ENCODE measurements at places on chromosomes 1 and 21.

GRCh38 chr1:43936431-43937151 lies 3.0 kb downstream of the ARTN start:
- no peak for DNase-seq

DNA sequence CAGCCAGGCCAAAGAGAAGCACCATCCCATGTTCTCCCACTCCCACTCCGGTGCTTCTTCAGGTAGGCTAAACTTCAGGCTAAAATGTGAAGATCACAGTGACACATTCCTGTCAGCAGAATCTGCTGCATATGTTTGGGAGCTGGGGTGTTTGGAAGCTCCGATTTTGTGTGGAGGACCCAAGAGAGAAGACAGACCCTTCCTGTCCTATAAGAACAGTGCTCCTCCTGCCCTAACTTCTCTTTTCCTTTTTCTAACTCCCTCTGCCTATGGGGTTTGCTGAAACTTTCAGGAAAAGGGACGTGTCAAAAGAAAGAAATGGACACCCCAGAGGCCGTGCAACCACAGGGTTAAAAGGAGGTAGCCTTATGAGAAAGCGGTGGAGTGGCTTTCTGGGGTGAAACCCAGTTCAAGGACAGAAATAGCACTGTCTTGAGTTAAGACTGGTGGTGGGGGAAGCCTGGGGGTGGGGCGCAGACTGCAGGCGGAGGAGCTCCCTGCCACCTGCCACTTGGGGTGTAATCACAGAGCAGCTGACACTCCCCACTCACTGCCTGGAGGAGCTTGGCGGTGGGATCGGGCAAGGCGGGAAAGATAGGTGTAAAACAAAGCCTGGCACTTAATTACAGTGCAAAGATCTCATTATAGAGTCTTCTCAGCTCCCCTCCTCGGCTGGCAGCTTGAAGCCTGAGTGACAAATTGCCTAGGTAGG lies 645 bp upstream of the TLR5 start:
- DNase-seq, result no peak

DNA sequence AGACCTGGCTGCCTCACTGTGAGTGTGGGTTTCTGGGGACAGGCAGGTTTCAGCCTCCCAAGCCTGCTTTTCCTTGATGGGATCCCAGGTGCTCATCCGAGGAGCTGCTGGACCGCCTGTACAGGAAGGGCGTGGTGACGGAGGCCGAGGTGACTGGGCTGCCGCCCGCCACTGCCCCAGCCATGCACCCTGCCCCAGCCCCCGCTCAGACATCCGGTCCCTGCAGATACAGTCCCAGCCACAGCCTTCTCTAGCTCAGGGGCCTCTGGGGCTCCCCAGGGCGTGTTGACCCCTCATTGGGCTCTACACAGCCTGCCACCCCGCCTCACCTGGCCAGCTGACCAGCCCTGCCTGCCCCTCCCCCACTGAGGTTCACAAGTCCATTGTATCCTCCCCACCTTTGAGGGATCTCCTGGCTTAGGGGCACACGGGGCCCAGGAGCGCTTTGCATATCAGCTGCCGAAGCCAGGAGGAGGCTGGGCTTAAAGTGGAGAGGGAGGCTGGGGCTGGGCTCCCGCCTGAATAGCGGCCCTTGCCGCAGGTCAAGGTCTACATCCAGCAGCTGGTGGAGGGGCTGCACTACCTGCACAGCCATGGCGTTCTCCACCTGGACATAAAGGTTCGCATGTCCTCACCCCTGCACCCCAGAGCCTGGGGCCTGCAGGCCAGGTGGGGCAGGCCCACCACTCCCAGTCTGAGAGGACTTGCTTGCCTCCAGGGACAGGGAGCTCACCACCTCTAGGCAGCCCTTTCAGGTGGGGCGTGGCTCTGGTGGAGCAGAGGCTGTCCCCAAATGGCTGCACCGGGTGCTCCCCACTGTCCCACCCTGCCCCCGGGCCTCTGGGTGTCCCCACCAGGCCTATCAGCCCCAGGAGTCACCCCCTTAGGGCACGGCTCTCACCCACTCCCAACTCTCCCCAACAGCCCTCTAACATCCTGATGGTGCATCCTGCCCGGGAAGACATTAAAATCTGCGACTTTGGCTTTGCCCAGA lies 38.5 kb downstream of the TRIM11 start:
- no peak for DNase-seq

DNA sequence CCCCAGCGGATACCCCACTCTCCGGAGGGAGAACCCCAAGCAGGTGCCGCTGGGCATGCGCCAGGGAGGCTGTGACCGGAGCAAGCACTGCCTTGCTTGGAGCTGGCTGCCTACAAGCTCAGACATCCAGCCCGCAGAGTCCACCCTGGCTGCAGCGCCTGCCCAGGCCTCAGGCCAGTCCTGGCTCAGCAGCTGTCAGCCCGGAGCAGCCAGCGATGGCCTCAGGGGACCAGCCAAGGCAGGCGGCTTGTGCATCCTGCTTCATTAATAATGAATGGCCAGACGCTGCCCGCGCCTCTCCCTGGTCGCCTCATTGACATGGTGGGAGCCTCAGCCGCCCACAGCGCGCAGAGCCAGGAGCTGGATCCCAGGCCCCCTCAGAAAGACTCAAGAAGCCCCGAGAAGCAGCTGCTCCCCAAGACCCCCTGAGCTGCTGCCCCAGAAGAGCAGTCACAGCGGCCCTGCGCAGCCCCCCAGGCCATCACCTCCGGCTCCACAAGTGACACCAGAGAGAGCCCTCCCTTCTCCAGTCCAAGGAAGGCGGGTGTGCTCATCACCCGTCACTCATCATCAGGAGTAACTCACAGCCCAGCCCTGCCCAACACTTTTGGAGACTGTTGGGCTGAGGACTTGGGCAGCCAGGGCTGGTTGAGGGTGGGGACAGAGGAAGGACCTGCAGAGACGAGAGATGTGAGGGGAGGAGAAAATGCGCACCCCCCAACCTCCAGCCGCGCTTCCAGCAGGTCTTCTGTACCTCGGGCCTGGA lies 19.6 kb downstream of the KCNAB2 start:
- no peak for DNase-seq

- no peak for DNase-seq
These were observed 57.8 kb upstream of the CACNA1E start for GRCh38 chr1:181425566-181425965.

GRCh38 chr1:218659911-218660677 lies 315.0 kb downstream of the TGFB2 start:
- DNase-seq, result no peak
